ENCODE measurements at places on chromosomes 7 and 10.

DNA sequence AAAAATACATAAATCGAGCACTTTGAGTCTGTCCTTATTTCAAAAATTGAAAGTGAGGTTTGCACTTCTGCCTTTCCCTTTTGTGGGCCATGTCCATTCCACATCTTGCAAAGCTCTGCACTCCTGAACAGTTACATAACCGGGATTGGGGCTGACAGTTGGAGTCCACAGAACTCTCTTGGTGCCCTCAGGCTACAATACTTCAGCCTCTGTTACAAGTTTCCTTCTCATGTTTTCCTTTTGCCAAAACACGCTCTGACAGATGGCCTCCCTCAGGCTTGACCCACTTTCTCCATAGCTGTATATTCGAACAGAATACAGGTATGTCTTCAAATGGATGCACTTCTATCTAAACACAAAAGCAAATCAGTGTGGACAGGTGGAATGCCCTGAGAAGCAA lies 335.9 kb downstream of the WDR37 start:
- DNase-seq: no peak

DNA sequence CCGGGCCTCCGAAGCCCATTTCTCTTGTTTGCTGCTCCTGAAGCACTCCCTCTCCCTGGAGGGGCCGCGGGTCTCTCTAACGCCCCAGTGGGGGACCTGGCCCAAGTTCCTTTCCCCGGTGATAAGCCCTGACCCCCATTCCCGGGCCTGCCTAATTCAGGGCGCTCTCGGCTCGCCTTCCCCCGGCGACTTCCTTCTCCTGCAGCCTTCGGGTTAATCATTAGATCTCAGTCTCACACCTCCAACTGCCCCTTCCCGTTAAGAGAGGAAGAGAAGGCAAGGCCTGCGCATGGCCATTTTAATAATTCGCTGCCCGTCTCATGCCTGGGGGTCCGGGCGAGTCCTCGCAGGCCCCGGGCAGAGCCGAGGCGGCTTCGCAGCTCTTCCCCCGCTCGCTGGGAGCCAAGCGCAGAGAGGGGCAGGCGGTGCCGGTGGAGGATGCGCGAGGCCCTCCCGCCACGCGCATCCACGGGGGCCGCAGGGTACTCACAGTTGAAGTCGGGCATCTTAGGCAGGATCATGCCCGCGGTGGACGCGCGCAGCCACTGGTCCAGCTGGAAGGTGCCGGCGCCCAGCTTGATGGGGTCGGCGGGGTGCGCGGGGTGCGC lies 1.2 kb downstream of the MNX1 start:
- no peak for DNase-seq

DNA sequence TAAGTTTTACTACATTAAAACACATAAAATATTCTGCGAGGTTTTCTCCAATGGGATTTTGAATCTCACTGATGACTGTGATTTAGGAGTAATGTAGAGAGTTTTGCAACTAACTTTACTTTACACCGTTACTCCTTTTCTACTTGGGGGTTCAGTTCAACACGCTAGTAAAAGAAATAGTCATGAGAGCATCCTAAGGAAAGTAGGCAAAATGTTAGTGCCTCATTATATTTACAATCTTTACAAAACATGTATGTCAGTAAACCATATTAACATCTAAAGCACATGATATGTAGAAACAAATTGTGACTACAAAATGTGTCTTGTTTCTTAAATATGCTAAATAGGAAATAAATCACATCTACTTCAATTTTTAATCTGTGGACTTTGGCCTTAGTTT lies 6.0 kb downstream of the MEOX2 start:
- DNase-seq: no peak

DNA sequence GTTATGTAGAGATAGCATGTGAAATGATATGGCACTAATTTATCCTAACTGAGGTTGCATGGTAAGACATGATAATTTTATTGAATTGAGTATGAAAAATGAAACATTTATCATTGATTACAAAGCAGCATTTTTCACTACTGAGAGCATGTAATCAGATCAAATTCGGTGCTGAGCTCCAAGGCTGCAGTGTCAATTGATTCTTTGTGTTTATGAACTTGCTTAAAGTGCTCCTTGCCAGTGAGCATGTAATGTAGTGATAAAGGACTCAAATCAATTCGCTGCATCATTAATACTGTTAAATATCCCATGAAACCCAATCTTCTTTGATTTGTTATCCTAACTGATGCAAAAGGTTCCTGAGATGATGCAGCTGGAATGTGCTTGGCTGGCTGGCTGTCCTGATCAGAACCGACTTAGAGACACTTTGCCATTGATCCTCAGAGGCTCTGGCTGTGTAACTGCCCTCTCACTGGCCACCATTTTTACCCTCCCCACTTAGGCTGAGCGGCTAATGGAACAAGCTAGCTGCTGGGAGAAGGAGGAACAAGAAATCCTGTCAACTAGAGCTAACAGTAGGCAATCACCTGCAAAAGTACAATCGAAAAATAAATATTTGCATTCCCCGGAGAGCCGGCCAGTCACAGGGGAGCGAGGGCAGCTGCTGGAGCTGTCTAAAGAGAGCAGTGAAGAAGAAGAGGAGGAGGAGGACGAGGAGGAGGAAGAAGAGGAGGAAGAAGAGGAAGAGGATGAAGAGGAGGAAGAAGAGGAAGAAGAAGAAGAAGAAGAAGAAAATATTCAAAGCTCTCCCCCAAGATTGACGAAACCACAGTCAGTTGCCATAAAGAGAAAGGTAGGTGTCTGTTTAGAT lies 89.8 kb upstream of the SAMD8 start:
- no peak for DNase-seq

DNA sequence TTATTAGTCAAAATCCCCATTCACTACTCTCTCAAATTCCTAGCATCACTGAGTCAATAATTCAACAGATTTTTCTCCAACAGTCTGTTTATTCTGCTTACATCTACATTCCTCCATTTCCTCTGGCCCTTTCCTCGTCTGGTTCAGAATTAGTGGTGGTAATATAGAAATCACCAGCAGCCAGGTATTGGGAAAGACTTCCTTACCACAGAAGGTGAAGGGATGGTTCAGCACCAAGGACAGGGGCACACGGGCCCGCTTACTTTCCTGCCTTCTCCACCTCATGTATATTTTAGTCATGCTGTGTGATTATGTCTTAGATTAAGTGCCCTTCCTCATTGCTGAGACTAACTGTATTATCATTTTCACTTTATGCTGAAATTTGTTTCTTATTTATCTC lies 70.4 kb upstream of the APBB1IP start:
- no peak for DNase-seq

DNA sequence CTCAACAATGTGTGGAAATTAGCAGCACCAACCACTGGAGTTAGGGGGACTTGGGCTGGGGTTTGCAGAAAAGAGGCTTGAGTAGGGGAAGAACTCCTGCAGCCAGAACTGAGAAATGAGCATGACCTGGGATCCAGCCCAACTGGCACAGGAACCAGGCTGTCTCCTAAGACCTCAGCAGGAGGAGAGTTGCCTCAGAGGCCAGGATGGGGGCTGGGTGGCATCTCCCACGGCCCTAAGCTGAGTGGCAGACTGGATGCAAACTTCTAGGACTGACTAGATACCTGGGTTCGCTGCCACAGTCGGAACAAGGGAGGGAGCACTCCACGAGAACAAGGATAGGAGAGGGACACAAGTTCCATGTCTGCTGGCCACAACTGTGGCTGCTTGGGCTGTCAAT lies 62.6 kb downstream of the RNF32 start:
- no peak for DNase-seq

DNA sequence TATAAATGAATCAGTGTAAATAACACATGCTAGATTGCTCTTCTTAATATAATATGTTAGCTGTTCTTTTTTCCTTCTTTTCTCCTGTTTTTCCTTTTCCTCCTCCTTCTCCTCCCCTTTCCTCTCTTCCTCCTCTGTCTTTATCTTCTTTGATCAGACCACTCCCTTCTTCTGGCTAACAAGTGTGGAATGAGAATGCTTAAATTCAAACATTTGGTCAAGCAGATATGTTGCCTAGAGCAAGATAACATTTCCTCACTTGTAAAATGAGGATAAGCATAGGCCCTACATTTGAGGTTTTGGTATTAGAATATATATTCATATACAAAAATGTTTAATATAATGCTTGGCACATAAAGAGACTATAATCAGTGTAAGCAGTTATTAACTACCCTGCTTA lies 299.1 kb downstream of the PCDH15 start:
- DNase-seq: no peak

DNA sequence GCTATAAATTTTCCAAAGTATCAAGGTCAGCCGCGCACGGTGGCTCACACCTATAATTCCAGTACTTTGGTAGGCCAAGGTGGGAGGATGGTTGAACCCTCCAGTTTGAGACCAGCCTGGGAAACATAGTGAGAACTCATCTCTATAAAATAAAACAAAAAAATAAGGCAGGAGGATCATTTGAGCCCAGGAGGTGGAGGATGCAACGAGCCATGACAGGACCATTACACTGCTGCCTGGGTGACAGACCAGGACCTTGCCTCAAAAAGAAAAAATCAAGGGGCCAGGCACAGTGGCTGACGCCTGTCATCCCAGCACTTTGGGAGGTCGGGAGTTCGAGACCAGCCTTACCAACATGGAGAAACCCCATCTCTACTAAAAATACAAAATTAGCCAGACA lies 60.3 kb downstream of the ABI1 start:
- DNase-seq: no peak

DNA sequence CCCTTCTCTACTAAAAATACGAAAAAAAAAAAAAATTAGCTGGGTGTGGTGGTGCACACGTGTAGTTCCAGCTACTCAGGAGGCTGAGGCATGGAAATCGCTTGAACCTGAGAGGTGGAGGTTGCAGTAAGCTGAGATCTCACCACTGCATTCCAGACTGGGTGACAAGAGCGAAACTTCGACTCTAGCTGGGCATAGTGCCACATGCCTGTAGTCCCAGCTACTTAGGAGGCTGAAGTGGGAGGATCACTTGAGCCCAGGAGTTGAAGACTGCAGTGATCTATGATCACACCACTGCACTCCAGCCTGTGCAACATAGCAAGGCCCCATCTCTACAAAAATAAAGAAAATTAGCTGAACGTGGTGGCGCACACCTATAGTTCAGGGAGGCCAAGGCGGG lies 1.2 kb upstream of the SPACDR start:
- DNase-seq: no peak

GRCh38 chr7:158396982-158397862 lies 190.4 kb downstream of the PTPRN2 start:
- DNase-seq: no peak

DNA sequence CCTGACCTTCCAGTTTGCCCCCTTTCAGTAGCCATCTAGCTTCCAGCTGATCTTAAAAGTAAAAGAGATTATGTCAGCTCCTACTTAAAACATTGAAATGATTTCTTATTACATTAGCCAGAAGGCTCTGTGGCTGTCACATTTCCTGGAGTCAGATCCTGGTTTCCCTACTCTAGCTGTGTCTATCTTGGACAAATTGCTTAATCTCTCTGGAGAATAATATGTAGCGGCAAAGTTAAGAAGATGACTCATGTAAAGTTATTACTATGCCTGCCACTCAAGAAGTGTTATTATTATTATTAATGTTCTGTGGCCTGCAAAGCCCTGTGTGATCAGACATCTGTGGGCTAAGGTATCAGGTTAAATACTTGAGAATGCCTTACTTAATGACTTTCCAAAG lies 107.2 kb downstream of the RUNDC3B start:
- no peak for DNase-seq

DNA sequence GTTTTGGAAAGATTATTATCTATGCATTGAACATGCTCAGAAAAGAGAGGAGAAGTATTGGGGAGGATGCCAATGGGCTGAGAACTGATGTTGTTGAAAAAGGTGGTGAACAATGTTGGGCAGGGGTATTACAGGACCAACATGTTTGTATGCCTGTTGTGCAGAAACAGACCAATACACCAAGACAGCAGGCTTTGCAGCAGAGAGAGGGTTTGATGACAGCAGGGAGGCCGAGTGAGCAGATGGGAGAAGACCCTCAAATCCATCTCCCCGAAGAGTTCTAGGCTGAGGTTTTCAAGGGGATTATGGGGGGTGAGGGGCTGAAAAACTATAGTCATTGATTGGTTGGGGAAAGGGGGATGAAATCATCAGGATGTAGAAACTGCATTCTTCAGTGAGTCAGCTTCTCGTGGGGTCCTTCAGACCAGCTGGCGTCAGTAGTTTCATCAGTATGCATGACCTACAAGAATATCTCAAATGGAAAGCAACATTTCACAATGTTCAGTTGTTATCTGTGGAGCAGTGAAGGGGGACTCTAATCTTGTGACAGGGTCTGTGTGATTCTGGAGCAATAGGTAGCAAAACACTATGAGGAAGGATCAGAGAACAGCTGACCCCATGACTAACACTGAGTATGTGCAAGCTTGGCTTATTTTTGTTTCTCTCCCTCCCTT lies 167.8 kb downstream of the BAMBI start:
- no peak for DNase-seq

DNA sequence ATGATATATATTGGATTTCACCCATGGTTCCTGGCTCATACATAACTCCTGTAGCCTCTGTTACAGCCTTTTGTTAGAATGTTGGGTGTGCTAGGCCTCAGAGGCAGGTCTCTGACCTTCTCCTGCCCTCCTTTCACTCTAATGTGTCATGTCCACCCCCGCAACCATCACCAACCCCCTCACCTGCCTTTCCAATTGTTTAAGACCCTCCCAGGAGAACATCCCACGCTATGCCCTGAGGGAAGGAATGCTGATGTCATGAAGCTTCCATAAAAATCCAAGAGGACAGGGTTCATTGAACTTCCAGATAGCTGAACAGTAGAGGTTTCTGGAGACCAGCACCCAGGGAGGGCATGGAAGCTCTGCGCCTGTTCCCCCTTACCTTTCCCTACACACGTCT lies 30.8 kb upstream of the C10orf67 start:
- DNase-seq: no peak

GRCh38 chr7:104973909-104974415 lies 40.0 kb upstream of the KMT2E start:
- DNase-seq: no peak

DNA sequence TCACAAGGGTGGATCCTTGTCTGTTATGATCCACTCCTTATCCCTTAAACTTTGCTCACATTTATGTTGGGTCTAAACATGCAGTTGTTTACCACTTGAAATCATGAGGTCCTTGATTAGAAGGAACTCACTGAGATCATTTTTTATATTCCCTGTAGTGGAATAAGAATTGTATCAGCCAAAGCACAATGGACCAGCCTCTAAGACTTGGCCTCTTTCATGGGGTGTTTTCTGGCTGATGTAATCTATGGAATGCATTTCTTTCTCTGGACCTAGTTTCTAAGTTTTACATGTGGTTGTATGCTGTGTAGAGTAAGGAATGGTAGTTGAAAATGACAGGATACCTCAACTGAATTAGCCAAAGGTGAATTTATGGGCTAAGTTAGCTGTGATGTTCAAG lies 376.6 kb downstream of the SORCS3 start:
- DNase-seq: no peak

DNA sequence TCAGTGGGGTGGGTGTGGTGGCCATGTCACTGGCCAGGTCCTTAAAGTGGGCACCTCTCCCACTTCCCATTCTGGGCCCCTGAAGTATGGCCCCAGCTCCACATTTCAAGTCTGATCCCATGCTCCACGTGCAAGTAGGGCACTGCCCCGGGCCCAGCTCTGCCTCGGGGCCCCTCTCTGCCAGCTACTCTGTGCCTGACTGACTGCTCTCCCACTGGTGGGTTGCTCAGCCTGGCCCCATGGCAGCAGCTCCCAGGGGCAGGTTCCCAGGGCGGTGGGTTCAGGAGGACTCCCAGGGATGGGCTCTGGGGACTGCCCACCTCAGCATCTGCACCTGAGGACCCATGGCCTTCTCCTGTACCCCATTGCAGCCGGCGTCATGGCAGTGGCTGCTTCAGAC lies 110.2 kb upstream of the FAM180A start:
- no peak for DNase-seq

GRCh38 chr10:133122171-133122935 lies 34.6 kb downstream of the ADGRA1 start:
- no peak for DNase-seq

- DNase-seq: no peak
Measured at GRCh38 chr7:27083646-27084045, 12.2 kb downstream of the HOXA1 start.
